ENCODE measurements at places on chromosomes 6 and 20.

DNA sequence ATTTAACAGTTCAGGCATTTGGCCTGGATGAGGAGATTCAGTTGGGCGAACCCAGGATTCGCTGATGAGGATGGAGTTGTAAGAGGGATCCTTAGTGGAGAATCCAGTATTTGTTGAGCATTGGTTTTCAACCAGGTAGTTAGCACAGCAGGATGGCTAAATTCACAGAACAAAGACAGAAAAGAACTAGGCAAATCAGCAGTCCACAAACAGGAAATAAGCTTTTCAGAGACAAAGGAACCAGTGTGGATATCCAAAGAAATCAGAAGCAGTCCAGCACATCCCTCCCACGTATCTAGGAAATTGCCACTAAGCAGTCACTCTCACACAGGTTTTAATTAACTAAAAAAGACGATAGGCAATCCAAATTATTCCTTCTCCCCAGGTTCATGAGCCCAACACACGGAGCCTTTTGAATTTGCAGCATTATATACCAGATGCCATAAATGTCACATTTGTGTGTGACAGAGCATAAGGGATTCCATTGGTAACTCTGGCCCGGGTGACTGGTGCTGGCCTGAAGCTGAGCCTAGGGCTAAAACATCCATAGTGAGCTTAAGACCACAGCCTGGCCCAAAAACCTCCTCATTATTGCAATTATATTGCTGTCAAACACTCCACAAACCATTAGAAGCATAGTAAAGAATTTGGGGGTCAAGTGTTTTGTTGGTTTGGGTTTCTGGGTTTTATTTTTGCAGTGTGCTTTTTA lies 131.5 kb downstream of the SOBP start:
- no peak for DNase-seq

DNA sequence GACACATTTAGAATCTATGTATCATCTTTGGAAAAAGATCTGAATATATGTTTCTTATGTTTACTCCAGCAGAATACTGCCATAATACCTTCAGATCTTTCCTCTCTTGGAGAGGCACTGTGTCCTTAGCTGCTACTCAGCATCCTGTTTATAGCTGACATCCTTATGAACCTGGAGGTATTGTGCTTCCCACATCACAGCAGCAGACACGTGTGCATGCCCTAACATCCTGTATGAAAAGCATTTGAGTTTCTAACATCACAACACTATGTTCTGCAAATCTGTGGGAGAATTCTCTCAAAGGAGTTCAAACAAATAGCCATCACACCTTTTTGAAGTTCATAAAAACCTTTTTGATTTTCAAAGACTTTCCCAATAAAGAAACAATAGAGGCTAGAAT lies 216.0 kb downstream of the GJA1 start:
- peak; percentile 28 for DNase-seq

GRCh38 chr6:36678488-36679042 lies at the start of gene CDKN1A:
CDKN1A (plus strand) TSS chr6:36678714; CDS start chr6:36684102, 5,388 bp downstream.
- DNase-seq = peak; percentile 81

- no peak for DNase-seq
These were observed 221.9 kb downstream of the TTLL2 start for GRCh38 chr6:167546611-167547327.

DNA sequence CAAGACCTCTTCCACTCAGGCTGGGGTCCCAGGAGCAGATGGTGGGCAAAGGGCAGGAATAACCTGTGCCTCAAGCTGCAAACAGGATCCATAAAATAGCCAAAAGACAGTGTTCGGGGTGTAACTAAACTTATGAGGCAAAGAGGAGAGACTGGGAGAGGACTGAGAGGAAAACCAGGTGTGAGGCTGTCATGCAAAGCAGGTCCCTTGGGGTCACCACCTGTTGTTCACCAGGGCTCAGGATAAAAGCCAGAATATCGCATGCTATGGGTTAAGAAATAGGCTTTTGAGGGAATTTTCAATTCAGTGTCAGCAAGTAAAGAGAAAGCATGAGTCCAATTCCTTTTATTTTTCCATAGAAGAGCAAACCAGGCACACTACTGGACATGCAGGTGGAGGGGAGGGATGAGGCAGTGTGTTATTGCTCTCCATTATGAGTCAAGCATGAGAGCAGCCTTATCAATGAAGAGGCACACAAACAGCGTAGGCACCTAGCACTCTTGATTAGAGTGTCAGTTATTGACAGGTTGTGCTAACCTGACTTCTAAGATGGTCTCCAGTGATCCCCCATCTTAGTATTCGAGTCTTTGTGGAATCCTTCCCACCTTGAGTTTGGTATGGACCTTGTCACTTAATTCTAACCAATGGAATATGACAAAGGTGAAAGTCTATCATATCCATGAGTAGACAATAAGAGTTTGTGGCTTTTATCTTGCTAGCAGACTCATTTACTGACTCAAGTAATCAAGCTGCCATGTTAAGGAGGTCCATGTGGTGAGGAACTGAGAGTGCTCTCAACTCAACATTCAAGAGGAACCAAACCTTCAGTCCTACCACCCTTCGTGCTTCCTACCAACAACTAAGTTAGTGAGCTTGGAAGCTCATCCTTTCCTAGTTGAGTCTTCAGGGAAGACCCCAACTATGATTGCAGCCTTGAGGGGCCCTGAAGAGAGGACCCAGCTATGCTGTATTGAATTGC lies 18.8 kb downstream of the HLA-E start:
- DNase-seq = no peak

DNA sequence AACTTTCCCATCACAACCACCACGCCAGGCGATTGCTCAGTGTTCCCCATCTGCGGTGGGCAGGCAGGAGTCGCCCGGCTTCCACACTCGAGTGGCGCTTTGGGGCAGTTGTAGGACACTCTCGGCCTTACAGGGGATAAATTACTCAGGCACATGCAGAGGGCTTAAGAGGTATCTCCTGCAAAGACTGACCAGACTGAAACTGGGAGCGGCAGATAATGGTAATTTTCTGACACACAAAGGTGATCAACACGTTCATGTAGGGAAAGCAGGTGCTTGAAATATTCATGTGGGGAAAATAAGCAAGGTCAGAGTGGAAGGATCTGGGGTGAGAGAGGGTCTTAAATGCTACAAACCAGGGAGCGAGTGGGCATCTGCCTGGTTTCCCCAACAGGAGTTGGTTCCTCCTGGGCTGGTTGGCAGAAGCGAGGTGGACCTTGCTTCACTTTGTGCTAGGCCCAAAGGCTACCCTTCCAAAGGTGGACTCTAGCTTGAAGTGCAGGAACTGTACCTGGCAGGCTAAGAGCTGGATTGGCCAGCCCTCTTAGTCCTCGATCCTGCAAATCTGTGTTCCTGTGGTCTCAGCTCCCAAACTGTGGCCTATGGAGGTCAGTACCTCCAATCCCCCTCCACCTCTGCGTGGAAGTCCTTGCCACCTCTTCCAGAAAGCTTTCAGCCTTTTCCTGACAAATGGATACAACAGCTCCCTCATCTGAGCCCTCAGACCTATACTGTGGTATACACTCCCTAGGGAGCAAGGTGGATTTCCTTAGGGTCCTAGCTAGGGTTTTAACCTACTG lies 16.7 kb downstream of the PLAGL2 start:
- DNase-seq = no peak

DNA sequence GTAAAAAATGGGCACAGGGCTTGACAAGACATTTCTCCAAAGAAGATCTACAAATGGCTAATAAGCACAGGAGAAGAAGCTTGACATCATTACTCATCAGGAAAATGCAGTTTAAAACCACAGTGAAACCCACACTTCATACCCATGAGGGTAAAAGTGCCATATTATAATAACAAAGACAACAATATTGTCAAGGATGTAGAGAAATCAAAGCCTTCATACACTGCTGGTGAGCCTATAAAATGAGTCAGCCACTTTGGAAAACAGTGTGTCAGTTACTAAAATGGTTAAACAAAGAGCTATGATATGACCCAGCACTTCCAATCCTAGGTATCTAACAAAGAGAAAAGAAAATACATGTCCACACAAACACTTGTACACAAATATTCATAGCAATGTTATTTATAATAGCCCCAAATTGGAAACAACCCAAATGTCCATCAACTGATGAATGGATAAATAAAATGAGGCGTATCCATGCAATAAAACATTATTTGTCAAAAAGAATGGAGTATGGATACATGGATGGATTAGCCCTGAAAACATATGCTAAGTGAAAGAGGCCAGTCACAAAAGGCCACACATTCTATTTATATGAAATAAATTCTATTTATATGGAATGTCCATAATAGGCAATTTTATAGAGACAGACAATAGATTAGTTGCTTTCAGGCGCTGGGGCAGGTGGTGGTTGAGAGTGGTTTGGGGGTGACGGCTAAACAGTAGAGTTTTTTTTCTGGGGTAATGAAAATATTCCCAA lies 11.5 kb upstream of the IL20RA start:
- no peak for DNase-seq
